NCI-H2171 treated with DMSO at 0.1 percent for 48 hours (cell line): ENCODE measurements at places on chromosomes 2 and 18.
A peak's percentile ranks its signal among the peaks of the same experiment; 100 is the strongest.

DNA sequence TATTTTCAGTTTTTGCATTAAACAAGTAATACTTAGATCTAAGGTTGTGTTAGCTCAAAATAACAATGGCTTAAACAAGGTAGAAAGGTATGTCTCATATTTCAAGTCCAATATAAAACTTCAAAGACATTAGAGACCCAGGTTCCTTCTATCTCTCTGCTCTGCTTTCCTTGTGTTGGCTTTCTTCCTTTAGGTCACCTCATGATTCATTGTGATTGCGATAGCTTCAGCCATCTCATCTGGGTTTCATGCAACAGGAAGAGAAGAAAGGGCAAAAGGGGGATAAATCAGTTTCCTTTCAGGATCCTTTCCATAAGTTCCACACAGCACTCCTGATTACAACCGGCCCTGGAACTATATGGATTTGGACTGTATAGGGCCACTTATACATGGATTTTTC, 16.0 kb upstream of the TBR1 start:
- DNase-seq: no peak

DNA sequence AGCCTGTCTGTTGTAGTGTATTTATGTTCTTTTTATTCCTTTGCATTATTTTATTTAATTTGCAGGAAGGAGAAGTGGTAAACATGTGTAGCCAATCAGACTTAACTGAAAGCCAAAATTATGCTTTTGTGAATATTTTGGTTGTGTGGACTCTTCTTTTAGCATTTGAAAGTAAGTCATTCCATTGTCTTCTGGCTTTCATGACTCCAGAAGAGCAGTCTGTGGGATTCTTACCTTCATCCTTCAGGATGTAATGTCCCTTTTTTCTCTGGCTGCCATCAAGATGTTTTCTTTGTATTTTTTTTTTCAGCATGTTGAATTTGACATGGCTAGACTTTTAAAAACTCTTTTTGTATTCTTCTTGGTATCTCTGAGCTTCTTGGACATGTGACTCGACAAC, 895.2 kb upstream of the ZEB2 start:
- DNase-seq: no peak

DNA sequence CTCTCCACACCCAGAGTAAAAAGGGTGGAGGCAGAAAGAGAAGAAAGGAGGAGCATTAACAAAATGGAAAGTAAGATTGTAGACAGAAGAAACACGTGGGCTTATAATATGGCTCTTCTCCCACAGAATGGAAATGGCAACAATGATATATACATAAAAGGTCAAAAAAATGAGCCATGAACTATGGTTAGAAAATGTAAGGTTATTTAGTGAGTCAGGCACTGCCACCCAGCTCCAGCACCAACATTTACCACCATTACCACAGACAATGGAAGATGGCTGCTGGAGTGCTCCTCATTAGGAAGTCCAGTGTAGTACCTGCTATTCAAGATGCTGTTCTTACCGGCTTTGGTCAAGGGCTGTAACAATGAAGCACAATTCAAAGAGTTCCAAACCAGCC, 258.0 kb downstream of the ZEB2 start:
- DNase-seq: no peak

DNA sequence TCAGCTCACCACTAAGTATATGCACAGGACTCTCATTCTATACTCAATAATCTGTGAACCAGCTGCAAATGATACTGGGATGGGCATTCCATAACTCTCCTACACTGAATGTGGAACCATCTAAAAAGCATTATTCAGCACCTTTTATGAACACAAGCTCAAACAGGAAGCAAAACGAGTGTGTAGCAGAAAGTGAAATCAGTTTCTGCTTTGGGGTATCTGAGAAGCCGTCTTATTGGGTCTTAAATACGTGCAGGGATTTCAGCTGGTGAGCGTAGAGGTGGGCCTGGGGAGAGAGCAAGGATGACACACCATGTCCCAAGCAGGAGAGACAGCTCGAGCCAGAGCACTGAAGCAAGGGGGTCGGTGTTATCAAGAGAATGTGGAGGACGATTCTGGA, 120.0 kb upstream of the TTN start:
- no peak for DNase-seq

DNA sequence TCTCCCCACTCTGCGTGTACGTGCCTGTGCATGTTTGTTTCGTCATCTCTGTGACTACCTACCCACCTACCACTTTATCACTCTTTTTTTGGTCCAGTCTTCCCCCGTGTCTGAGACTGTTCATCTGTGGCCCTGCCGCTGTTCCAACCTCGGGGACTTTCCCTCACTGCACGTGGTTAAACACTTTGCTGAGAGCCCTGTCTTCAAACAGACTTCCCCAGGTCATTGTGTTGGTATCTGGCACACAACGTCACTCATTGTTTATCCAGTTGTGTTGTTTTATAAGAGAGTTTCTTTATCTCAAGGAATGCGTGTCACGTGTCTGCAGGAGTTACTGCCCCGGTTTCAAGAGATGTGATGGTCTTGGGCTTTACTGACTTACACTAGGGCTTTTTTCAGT, 262.0 kb upstream of the RASGRP3 start:
- no peak for DNase-seq

GRCh38 chr18:78720456-78721237, 259.0 kb upstream of the SALL3 start:
- no peak for DNase-seq

- no peak for DNase-seq
Observed at GRCh38 chr18:8800876-8801262, 95.5 kb downstream of the MTCL1 start.

DNA sequence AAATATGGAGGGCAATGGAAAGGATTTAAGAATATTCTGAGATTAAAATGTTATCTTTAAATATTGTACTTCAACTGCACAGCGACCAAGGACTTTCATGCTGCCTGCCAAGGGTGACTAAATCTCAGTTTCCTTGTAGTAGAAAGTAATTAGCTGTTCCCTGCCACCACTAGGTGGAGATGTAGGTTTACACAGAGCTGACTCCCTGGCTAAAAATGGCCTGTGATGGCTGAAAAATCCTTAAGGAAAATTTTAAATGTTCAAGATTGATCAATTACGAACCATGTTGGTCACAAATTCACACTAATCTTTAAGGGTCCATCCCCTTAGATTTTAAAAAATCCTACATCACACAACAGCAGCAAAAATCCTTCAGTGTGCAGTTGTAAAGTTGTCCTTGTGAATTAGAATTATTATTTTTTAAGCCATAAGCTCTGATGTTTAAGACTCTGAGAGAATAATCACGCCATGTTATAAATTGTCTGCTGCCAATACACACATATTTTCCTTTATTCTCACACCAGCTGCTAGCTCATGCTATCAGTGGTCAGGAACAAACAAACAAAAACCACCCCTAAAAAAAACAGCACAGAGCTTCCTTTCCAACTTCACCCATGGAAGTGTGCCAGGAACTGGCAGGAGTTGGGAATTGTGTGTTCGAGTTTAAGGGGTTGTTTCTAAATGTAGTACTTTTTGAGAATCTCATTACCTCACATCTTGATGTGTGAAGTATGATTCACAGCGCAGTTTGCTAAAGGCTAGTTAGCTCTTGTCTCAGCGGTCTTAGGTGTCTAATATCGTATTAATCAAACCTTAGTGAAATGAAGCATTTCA, 399.8 kb downstream of the TMEM182 start:
- DNase-seq: peak; percentile 83

DNA sequence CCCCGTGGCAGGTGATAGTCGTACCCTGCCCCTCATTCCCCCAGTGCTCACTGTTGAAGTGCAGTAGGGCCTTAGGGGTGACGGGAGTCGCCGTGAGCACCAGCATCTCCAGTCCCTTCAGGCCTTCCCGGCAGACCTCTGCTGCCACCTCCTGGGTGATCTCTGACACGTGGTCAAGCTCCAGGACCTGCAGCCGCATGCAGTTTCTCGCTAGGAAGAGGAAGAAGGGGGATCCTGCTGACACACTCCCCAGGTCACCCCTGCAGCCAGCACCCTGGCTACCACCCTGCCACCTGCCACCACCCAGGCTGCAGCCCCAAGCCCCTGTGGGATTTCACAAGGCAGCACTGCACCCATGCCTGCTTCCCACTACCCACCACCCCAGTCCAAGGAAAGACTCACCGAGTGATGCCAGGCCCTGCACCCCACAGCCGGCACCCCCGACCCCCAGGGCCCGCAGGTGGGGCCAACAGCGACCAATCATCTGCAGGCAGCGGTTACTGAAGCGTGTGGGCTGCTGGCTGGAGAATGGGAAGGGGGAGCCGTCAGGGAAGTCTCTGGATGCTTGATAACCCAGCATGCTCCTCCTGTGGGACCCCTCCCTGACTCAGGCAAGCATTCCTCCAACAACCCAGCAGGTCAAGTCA, 23.8 kb downstream of the FBXO41 start:
- no peak for DNase-seq

DNA sequence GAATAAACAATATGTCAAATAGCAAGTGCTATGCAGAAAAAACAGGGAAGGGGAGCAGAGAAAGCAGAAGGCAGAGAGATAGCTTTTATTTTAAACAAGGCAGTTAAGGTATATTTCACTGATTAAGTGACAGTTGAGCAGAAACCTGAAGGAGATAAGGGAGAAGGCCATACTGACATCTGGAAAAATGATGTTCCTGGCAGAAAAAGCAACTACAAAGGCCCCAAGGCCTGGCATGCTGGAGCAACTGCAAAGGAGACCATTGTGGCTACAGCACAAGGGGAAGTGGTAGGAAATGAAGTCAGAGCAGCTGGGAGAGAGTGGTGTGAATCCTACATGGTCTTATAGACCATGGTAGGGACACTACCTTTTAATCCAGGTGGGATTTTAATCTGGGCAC, 8.9 kb upstream of the PCBP1 start:
- DNase-seq: no peak

- no peak for DNase-seq
Observed at GRCh38 chr2:24492421-24493279, 1.6 kb downstream of the NCOA1 start.

DNA sequence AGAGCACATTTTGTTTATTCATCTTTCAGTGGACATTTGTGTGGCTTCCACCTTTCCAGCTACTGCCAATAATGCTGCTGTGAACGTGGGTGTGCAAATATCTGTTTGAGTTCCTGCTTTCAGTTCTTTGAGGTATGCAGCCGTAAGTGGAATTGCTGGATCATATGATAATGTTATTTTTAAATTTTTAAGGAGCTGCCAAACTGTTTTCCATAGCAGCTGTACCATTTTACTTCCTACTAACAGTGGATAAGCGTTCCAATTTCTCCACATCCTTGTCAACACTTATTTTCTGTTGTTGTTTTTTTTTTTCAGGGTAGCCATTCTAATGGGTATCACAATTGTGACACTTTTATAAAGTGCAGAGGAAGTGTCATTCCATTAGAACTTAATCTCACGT, 162.5 kb downstream of the NCK2 start:
- no peak for DNase-seq

GRCh38 chr2:181234487-181234891, 222.7 kb upstream of the ITGA4 start:
- DNase-seq: peak; percentile 76

- no peak for DNase-seq
Observed at GRCh38 chr2:137523931-137524330, 440.3 kb upstream of the HNMT start.

DNA sequence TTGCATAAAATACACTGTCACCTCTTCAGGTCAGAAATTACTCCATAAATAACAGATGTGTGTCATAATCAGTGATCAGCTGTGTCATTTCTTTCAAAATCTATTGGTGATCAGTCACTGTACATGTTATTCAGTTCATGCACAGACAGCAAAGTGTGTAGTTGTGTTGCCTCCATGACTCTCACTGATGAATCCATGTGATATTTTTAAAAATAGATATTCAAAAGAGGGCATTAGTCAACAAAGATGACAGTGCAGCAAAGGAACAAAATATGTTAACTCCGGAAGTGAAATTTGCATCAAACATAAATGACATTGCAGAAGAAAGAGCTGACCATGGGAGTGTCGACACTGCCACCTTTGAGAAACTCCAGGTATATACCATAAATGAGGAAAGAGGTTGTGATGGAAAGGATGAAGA, 17.1 kb upstream of the MCM6 start:
- no peak for DNase-seq

DNA sequence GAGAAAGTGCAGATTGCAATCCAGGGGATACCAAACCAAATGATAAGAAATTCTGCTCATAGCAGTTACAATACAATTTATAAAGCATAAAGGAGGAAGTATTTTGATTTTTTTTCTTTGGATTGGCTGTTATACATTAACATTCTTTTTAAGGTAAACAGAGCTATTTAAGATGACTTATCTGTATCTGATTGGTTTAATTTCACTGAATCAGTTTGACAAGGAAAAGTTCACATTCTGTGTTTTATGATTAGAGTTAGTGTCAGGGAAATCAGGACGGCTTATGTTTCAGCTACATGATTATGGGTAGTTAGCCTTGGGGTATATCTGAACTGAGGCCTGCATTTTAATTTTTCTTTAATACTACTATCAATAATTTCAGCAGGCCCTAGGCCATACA, 360.9 kb downstream of the ARL6IP6 start:
- no peak for DNase-seq

- DNase-seq: no peak
Observed at GRCh38 chr2:134205087-134205486, 48.8 kb upstream of the MGAT5 start.

- no peak for DNase-seq
Observed at GRCh38 chr18:76895498-76895897, 73.1 kb downstream of the ZNF236 start.

DNA sequence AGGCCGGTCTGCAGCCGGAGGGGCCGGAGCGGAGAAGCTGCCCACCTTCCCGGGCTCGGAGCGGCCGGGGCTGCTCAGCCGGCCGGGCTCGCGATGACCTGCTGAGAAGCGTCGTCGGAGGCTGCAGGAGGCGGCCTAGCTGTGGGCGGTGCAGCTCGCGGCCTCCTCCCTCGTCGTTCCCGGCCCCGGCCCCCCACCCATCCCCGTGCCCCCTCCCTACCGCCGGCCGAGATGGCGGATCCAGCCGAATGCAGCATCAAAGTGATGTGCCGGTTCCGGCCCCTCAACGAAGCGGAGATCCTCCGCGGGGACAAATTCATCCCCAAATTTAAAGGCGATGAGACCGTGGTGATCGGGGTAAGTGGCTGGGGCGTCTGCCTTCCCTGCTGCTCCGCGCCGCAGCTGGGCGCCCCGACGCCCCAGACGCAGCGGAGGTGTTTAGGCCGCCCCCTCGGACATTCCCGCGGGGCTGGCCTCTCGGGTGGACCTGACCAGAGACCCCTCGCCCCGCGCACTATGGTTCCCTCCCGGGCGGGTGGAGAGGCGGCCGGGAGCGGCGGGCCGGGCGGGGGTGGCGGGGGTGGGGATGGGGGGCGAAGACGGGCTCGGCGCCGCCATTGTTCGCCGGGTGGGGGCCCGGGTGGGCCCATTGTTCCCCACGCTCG, 492 bp downstream of the KIF5C start:
- no peak for DNase-seq

DNA sequence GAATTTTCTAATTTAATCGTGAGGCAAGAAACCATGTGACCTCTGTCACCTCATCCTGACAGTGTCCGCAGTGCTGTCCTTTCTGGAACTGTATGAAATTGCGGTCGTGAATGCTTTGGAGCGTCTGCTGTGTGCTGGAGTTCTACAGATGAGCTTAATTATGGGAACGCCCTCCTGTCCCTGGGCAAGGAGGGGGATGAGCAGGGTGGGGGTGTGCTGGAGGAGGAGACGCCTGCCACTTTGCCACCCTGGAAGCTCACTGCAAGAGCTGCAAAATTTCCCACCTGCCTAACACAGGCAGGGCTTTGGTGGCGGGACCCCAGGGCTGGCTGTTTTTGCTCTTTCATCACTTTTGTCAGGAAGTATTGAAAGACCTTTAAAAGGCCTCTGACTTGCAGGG, 6.5 kb downstream of the LPIN1 start:
- no peak for DNase-seq
